ENCODE measurements at places on chromosomes 4 and X. TPM values are rescaled to one million over a fixed set of nuclear protein-coding genes. Genes with fewer than 3 reads are reported as not detected.

DNA sequence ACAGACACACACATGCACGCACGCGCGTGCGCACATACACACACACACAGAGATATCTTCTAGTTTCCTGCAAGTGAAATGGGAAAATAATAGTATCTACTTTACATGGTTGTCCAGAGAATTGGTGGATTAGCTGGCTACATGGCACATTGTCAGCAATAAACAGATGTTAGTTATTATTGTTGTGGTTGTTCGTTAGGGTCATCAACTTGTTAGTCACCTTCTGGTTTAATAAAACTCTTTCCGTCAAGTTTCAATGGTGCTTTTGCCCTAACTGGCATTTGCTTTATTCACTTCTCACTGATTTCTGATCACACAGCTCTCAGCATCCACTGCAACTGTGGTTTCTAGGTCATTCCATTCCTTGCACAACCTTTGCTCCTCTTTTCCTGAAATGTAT is 25.4 kb upstream of the RASL11B start:
- DNase-seq: no peak

GRCh38 chr4:85600501-85600900 is 125.6 kb downstream of the ARHGAP24 start:
- DNase-seq: no peak

TMEM47 gene
- 134 TPM for total RNA-seq

DNA sequence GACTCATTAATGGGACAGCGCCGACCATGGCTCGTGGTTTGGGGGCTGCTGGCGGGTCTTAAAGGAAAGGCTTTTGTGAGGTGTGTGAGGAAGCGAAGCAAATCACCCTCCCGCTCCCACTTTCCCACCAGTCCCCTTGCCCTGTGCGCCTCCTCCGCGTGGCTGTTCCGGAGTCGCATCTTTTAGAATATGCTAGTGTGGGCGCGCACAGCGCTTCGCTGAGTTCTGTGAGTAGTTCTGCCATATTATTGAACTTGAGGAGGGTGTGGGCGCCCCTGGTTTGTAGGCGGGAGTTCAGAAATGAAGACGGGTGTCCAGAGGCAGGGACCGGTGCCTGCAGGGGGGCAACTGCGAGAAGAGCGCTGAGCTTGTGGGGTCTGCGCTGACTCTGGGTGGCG is 49.1 kb downstream of the ZNF141 start:
- DNase-seq: no peak

GRCh38 chr4:10622728-10623127 is 61.8 kb downstream of the CLNK start:
- no peak for DNase-seq

NIPAL1 gene
- 1.1 TPM for total RNA-seq

DNA sequence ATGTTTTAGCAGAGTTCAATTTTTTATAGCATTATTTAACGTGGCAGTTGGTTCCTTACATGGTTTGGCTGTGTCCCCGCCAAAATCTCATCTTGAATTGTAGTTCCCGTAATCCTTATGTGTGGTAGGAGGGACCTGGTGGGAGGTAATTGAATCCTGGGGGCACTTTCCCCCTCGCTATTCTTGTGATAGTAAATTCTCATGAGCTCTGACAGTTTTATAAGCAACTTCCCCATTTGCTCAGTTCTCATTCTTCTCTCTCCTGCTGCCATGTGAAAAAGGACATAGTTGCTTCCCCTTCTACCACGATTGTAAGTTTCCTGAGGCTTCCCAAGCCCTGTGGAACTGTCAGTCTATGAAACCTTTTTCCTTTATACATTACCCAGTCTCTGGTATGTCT is 329.5 kb downstream of the GRIA2 start:
- no peak for DNase-seq

DNA sequence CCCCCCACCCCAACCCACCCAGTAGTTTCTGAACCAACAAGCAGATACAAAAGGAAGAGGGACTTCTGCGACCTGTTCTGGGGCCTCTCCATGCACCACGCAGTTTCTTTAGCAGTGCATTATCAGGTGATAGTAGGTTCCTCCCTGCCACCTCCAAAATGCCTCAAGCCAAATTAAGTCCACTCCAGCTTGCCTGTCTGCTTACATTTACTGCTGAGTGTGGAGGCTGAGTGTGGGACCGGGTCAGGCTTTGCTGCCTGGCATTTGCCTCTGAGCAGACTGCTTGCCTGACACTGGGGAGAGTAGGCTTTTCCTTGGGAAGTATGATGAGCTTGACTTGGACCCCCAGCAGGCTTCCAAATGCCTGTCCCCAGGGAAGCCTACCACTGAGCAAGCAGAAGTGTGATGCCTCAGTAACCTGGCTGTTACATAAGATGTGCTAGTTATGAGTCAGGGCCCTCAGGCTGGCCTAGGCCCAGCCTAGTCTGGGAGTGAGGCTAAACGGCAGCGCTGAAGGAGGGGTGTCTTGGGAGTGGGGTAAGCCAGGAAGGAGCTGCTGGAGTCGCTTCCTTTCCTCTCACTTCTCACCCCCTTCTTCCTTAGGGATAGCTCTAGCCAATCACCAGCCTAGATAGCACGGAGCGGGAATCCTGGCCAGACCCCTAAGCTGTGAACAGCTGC is 9.0 kb downstream of the TSC22D3 start:
- peak; percentile 21 for DNase-seq

GRCh38 chr4:167622481-167623240 is 388.4 kb upstream of the SPOCK3 start:
- peak; percentile 19 for DNase-seq

DNA sequence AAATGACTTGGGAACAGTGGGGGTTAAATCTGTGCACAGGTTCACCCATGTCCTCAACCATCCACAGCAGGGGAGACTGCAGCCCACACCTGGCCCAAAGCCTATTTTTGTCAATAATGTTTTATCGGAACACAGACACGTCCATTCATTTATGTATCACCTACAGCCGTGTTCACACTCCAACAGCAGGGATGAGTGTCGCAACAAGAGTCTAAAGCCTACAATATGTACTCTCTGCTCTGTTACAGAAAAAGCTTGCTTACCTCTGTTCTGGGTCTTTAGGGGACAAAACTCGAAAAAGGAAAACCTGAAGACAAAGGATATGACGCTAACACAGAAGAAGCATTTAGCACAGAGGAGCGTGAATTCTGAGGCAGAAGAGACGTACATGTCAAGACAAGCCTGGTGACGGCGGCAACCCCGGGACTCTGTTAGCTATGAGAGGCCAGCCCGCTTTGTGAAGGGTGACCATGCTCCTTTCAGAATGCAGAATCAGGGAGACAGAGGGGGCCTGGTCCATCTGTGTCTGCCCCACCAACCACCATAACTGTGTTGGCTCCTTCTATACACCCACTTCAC is 45.5 kb downstream of the AFAP1 start:
- no peak for DNase-seq

ARMCX2 gene
- total RNA-seq: 98.9 TPM

MAGEB2 gene
- not detected for total RNA-seq

DNA sequence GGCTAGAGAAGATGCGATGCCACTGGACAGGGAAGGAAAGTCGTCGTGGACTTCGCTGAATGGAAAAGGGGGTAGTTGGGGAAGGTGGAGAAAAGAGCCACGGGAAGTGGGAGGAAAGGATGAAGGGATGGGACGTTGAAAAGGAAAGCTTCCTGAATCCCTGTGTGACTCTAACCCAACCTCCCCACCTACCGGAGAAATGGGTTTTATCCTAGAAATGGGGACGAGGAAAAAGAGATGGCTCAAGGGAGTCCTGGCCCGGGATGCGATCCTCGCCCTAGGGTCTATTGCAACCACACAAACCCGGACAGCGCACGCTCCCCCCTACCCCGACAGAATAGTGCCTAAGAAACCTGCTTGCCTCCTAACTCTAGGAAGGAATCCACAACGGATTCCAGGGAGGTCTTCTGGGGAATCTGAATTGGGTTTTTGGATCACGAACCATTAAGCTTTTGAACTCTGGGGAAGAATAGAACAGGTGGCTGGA is 738 bp upstream of the TSPAN5 start:
- peak; percentile 57 for DNase-seq

CT45A5 gene
- not detected for total RNA-seq

DNA sequence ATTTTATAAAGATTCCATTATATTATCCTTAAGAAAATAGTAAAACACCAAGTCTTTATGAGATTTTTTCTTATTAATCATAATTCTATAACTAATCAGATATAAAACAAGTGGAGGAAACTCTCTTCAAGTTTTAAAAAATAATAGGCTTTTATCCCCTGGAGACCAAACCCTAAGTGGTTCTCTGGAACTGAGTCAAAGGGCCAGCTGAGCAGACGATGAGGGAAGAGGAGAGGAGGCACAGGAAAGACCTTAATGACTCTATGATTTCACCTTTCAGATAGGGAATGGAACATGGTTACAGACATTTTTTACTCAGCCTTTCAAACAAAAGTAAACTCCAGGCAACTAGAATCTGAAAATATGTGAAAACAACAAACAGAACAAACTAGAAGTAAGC is 201.8 kb downstream of the SLC39A8 start:
- DNase-seq: no peak

DNA sequence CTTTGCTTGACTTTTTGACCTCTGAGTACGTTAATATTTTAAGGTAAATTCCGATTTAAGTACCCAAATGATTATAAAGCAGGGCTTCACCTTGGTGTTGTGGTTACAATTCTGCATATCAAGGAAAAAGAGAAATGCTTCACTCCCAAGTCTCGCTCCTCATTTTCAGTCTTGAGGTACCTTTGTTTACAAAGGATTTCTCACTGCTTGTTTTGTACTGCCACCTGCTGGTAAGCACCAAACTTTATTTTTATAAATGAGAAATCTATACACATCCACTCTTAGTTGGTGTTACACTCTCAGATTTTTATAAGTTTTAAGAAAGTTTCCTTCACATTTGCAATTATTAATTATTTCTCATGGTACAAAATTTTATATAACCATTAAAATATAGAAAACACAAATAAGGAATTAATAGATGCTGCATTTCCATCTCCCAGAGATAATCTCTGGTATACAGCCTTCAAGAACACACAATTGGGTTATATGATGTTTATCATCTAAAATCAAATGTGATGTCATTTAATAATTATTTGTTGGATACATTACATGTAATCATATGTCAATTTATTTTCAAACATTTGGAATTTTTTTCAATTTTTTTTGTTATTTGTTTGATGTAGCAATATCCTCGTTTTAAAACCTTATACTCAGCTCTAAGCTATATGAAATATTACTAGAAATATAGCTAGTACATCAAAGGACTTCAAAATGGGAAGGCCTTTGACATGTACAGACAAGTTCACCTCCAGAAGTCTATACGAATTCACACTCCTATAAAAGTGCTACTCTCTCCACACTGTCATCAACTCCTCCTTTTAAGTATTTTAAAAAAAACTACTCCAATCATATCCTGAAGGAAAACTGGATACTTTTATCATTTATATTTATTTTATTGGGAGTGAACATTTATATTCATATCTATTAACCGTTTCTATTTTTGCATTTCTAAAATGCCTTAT is 179.9 kb downstream of the KCNIP4 start:
- peak; percentile 52 for DNase-seq

DNA sequence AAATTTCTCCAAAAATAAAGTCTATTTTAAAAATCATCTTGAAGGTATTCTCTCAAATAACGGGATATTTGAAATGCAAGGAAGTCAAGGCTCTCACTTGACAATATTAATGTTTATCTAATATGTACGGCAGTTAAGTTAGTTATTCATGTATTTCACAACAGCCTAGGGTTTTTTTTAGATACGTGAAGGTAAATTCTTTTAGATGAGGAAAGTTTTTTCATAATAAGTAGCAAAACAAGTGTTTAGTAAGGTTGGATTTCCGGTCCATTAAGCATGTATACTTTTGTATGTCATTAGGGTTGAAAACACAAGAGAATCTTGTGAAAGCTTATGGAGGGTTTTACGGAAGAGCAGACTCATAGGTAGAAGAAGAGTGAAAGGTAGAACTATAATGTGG is 273.3 kb downstream of the ANK2 start:
- DNase-seq: no peak

- DNase-seq: peak; percentile 41
Measured at GRCh38 chrX:102712981-102713625, 855 bp downstream of the GPRASP2 start.

DNA sequence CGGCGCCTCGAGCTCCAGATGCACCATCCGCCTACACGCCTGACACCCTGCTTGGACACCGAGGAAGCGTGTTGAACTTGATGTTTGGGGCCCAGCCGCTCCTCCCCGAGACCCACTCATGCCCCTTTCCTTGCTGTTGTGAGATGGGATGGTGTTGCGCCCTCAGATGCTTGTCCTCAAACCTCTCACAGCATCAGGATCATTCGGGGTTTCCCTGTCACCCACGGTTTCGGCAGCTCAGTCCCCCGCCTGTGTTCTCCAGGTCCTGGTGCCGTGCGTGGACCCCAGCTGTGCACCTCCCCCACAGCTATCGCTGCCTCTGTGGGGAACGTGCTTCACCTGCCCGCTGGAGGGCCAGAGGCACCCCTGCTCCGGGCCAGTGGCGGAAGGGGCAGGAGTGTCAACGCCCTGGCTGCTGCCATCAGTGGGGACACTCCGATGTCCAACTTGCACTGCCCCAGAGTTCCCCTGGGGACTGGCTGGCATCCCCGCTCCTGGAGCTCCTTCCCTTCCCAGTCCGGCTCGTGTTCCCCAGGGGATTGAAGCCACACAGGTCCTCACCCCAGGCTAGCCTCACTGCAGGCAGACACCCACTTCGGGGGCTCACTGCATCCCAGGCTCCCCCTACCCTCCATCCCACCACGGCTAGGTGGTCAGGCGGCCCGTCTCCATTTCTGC is 82.3 kb upstream of the ADRA2C start:
- DNase-seq: no peak

DNA sequence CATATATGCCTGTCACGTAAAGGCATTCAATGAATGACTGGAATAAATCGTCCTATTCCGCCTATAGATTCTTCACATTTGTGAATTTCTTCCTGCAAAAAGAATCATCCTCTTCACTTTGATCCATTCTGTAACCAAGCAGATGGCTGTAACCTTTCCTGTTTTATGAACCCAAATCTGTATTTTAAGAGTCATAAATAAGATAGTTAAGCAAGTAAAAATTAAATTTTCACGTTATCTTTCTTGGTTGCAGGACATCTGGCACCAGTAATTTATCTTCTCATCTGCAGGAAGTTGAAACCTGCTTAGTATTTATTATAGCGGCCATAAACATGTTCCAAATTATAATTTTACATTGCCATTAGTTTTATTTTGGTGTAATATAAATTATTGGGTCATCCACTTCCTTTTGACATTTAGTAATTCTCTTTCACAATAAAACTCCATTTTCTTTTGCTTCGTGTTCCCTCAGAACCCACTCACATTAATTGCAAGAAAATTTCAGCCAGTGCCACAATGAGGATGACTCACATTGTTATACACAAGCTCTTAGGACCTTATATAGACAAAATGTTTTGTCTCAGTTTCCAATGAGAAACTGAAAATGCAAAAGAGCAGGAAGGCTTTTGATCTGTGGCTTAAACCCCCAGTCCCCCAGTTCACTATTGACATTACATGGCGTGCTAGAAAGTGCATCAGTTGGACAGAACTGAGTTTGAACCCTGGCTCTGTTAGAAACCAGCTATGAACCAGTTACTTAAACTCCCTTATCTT is 51.1 kb downstream of the TMEM156 start:
- peak; percentile 93 for DNase-seq

ACE2 gene
- not detected for total RNA-seq

DNA sequence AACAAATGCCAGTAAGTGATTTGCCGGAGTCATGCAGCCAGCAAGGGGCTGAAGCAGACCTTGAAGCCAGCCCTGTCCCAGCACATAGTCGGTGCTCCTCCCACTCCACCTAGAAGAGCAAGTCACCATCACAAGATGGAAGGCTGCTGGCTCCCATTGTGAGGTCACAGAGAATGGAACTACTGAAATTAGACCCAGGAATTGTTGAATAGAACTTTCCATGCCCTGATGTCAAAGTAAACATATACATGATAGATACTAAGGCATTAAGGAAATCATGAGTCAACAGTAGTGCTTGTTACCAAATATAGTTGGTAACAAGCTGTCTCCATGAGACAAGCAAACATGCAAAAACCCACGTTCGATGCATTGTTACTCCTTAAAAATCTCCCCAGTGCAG is 177.1 kb upstream of the MID1 start:
- peak; percentile 71 for DNase-seq

All from IMR-90 (cell line).